Thoracic aorta (tissue), 2 donors: ENCODE measurements at places on chromosomes 12 and 14. TPM values are rescaled to one million over a fixed set of nuclear protein-coding genes. Genes with fewer than 3 reads are reported as not detected.

The OR6C2 gene
- total RNA-seq, result not detected

The AHNAK2 gene
- 47.8 TPM for total RNA-seq

DNA sequence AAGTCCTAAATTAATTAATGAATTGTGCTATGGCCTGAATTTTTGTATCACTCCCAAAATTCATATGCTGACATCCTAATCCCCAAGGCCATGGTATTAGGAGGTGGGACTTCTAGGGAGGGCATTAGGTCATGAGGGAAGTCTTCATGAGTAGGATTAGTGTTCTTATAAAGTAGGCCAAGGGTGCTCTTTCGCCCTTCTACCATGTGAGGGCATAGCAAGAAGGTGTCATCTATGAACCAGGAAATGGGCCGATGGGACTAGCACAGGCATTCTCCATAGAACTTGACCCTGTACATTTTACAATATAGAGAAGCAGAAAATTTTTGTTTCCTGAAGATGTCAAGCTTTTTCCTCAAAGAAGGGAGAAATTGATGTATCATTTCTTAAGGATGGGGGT is 12.5 kb downstream of the SYT10 start:
- H3K4me3 ChIP-seq, result no peak overlapping the region
- H3K36me3 ChIP-seq, result no peaks in the 10 kb centered on the region
- H3K27ac ChIP-seq, result no peak overlapping the region
- H3K4me1 ChIP-seq, result no peaks in the 10 kb centered on the region

The HOXC5 gene
- total RNA-seq, result 1.8 TPM

DNA sequence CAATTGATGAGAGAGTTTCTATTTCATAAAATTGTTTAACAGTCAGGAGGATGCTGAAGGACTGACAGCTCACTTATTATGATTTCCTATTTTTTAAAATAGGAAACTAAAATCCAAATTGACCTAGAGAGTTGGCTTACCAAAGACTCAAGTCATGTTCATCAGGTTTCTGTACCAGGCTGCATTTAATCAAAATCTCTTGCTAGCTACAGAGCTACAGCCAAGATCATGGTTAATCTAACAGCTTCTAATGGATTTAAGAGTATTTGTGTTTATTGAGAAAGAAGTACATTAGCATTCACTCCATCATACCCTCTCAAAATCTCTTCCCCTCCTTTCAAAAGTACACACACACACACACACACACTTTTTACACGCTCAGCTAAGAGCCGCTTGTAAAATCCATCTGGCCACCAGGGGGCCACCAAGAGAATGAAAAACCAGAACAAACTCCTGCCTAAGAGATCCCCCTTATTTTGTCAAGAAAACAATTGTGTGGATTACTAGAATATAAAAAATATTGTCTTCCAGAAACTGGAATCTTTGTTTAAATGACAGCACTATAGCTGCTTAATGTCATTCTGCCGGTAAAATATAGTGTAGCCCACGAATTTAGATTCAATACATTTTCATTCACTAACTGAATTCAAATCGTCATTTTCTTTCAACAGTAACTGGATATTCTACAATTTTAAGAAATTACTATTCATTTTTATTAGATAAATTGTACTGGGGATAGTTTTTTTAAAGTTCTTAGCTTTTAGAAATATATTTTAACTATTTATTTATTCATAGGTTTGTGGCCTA is 334.0 kb downstream of the BTG1 start:
- H3K27ac ChIP-seq, result no peak overlapping the region
- H3K36me3 ChIP-seq, result no peaks in the 10 kb centered on the region
- no peaks in the 10 kb centered on the region for H3K27me3 ChIP-seq
- peak; percentile 25 for DNase-seq

GRCh38 chr14:70354204-70354603 is 5.3 kb downstream of the COX16 start:
- no peaks in the 10 kb centered on the region for H3K36me3 ChIP-seq
- no peaks in the 10 kb centered on the region for H3K27me3 ChIP-seq
- no peak for DNase-seq

DNA sequence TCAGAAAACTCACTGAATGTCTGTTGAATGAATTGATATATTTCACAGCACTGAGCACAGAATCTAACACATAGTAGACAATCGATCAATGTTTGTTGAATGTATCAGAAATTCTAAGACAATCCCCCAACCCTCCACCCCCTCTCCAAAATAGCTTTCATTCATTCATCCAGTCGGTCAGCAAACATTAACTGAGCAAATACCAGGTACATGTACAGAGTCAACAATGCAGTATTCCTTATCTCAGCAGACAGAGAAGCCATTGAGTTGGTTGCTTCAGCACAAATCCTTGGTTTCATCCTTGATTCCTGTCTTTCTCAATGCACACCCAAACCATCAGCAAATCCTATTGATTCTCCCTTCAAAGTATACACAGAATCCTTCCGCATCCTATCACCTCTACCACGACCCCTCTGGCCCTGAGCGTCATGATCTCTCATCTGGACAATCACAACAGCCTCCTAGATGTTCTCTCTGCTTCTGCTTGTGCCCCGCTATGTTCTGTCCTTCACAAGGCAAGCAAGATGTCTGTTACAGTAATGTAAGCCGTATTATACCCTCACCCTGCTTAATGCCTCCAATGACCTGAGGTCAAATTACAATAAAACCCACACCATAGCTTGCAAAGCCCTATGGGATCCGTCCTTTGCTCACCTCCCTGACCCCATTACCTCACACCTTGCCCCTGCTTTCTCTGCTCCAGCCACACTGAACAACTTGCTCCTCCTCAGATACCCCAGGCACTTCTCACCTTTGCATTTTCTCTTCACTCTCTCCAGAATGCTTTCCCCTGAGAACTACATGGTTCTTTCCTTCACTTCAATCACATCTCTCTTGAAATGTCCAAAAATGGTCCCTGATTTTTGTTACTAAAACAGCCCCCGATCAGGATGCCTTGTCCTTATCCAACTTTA is 738.1 kb upstream of the TBX3 start:
- no peak overlapping the region for H3K4me3 ChIP-seq
- H3K4me1 ChIP-seq, result no peaks in the 10 kb centered on the region
- no peak for DNase-seq
- H3K27me3 ChIP-seq, result no peaks in the 10 kb centered on the region
- no peaks in the 10 kb centered on the region for H3K36me3 ChIP-seq

The TAS2R8 gene
- not detected for total RNA-seq

DNA sequence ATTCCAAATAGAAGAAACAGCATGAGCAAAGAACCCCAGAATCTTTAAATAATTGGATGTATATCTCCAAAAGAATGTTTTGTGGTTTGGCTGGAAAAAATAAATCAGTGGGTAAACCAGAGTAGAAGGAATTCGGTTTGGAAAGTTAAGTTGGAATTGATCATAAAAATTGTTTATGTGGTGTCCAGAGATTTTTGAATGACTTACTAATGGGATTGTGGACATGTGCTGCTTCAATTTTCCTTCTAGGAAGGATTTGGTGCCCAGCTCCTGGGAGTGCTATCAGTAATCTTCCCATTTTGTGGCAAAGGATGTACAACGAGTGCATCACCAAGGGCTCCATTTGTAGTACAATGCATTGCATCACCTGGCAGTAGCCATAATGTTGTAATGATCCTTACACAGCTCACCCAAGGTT is 224.8 kb downstream of the SLC16A7 start:
- no peaks in the 10 kb centered on the region for H3K4me1 ChIP-seq
- no peak overlapping the region for H3K4me3 ChIP-seq
- no peaks in the 10 kb centered on the region for H3K36me3 ChIP-seq
- H3K27ac ChIP-seq, result no peak overlapping the region
- H3K27me3 ChIP-seq, result no peaks in the 10 kb centered on the region

- H3K4me1 ChIP-seq, result no peaks in the 10 kb centered on the region
- no peak for DNase-seq
These were observed at the start of gene ZNF705A for GRCh38 chr12:8156845-8157244. ZNF705A (plus strand) TSS chr12:8157015; CDS start chr12:8172626, 15,611 bp downstream.

DNA sequence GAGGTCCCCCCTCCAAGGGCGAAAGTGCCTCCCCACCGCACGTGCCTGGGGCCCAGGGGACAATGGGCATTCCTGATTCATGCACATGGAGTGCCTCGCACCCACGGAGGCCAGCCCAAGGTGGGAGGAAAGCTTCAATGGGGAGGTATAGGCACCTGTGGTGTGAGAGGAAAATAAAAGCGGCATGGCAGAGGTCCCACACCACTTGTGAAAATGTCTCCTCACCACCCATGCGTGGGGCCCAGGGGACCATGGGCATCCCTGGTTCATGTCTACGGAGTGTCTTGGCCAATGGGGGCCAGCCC is 384.7 kb downstream of the ALG10 start:
- no peak for DNase-seq
- H3K27me3 ChIP-seq, result no peaks in the 10 kb centered on the region
- H3K27ac ChIP-seq, result no peak overlapping the region
- H3K4me1 ChIP-seq, result no peaks in the 10 kb centered on the region

The CCDC175 gene
- 0.78 TPM for total RNA-seq

The IL22 gene
- total RNA-seq, result not detected

GRCh38 chr12:48777501-48778400 is 11.1 kb downstream of the ADCY6 start:
- no peaks in the 10 kb centered on the region for H3K27me3 ChIP-seq
- peaks cover 42% of the 10 kb centered on the region for H3K36me3 ChIP-seq
- DNase-seq, result no peak
- peaks cover 50% of the 10 kb centered on the region for H3K4me1 ChIP-seq
- H3K27ac ChIP-seq, result no peak overlapping the region

The MARK3 gene
- total RNA-seq, result 77.6 TPM

- H3K4me3 ChIP-seq, result no peak overlapping the region
- no peak overlapping the region for H3K27ac ChIP-seq
- H3K36me3 ChIP-seq, result no peaks in the 10 kb centered on the region
- no peak for DNase-seq
- H3K4me1 ChIP-seq, result no peaks in the 10 kb centered on the region
- no peaks in the 10 kb centered on the region for H3K27me3 ChIP-seq
These were observed 526.5 kb downstream of the CCER1 start for GRCh38 chr12:90428465-90428864.

DNA sequence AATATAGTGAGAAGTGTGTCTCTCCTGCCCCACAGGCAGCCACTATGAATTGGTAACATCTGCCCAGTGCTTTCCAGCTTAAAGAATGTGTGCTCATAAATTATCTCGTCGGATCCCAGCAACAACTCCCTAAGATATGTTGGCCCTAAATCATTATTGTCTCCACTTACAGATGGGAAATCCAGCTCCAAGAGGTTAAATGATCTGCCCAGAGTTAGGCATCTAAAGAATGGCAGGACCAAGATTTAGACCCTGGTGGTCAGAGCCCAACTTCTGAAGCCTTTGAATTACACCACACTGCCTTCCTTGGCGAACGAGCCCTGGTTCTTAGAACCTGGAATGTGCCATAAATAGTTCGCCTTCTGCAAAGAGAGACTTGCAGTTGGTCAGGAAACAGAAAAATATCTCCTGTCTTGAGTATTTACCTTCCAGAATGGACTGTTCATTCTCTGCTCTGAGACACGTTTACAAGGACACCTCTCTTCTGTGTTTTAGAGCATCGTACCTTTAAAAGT is 20.1 kb upstream of the PLEK2 start:
- no peaks in the 10 kb centered on the region for H3K27me3 ChIP-seq
- no peak for DNase-seq
- H3K27ac ChIP-seq, result no peak overlapping the region
- H3K4me1 ChIP-seq, result no peaks in the 10 kb centered on the region
- H3K4me3 ChIP-seq, result no peak overlapping the region

The PTGER2 gene
- 3.3 TPM for total RNA-seq

The ASCL1 gene
- not detected for total RNA-seq

The SOAT2 gene
- total RNA-seq, result 0.99 TPM
